Stimulated activated CD8-positive, alpha-beta memory T cell treated with anti-CD3 and anti-CD28 coated beads, Interleukin-4, amount 100 ng/mL, for 4 hours (primary cell): ENCODE measurements at places on chromosomes 4 and X.

DNA sequence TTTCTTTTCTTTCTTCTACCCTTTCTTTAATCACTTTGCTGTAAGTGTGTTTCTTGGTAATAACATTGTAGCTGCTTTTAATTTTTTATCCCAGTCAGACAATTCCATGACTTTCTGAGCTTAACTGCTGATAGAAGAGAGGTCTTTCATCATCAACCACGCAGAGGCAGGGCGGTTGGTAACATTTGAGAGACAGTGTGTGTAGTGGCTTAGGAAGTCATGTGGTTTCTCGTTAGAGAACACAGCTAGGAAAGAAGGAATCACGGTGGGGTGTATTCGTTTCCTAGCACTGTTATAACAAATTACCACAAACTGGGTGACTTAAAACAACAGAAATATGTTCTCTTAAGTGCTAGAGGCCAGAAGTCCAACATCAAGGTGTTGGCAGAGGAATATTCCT is 11.5 kb downstream of the PRPS2 start:
- DNase-seq: no peak

- no peak for DNase-seq
These were observed 10.0 kb downstream of the TMEM156 start for GRCh38 chr4:39022241-39022640.

DNA sequence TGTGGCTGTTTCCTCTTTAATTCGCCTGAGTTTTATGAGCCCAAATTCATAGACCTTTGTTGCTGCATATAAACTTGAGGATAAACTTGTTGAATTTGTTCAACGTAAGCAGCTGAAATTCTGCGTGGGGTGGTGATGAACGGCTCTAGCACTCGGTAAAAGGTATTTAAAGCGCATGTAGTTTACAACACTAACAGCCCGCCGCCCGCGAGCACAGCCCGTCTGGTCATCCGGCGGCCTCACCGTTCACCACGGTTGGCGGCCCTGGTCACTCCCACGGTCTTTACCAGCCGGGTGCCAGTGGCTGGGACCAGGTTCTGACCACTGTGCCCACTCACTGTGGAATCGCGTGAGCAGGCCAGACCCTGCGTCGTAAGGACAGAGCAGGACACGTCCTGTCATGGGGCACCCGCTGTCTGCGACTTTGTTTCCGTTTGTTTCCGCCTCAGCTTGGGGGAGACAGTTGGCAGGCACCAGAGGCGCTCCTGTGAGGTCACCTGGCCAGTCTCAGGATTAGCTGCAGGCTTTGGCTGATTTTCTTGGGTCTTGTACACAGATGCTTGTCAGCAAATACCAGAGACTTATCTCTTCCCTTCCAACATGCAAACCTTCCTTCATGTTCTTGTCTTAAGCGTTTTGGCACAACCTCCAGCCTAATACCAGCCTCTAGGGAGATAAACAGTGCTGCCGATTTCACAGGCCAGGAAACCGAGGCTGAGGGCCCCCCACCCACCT is 36.8 kb upstream of the SPON2 start:
- DNase-seq: no peak

GRCh38 chrX:2159393-2159792 is 341.4 kb downstream of the DHRSX start:
- DNase-seq: no peak

DNA sequence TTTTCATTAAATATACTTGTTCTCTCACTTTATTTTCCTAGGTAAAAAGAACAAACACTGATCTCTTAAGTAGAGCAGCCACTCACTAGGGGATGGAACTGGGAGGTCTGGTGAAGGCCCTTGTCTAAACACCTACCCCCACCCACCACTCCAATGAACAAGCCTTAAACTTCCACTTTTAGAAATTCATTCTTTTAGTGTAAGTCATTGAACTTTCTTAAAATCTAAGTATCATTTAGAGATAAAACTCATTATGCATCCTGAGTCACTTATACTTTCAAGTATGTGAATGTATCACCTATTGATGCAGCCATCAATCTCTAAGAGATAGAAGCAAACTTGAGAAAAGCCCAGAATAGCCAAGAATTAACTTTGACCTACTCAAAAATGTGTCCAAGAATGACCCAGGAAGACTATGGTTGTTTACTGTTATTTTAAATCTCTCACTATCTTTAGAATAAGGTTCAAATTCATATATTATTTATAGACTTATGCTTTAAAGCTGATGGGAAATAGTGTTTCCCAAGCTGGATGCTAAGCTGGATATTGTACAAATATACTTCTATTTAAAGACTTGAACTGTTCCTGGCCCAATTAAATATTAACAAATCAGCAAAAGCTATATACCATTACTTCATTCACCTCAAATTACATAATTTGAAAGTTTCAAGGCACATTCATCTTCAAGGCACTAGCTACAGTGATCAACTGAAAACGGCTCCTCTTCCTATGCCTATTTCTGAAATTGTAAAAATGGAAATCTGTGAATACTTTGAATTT is 49.5 kb downstream of the CAMK2D start:
- no peak for DNase-seq

DNA sequence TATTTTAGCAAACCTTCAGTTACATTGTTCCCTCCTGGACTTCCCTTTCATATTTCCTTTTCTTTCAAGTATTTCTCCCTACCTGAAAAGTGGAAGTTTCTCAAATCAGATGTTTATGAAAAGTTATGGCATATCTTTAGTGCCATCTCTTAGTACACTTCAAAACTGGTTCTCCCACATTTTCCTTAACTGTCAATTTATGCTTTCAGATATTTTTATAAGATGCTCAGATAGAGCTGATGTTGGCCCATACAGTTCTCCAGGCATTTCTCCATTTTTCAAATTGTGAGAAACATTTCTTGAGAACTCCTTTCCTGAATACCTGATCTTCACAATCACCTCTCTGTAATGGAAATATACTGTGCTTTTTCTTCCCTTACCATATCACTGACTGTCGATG is 32.5 kb upstream of the AP1AR start:
- DNase-seq: no peak

DNA sequence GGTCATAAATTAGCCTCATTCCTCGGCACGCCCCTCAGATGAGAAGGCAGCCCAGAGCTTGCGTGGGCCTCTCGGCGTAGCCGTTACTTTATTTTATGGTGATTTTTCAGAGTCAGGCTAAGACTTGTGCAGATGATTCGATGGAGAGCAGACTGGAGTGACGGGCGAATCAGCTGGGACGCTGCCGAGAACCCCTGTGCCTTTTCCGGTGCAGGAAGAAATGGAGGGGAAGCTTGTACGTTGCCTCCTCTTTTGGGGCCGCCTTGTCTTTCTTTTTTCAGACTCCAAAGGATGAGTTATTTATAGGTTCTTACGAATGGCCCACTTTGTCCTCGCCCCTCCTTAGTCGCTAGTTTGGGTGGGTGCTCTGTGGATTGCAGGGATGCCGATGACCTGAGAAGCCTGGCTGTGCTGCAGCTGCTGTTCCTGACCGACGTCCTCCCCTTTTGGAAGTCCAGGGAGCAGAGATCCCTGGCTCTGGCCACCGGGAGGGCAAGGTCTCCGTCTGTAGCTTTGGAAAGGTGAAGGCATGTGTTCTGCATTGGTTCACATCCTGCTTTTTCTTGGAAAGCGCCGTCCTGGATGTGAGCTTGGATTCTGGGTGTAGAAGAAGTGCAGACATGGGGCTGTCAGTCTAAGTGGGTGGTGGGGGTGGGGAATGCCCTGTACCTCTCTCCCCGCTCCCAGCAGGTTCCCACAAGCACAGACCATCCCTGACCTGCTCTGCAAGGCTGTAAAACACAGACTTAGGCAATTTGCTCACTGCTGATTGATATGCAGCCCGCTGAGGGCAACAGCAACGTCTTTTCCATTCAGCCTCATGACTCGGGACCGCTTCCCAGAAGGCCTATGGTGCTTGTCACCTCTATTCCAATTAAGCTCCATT is 9.3 kb downstream of the SORCS2 start:
- DNase-seq: no peak

- DNase-seq: no peak
These were observed 220.7 kb downstream of the CAMK2D start for GRCh38 chr4:113540859-113541258.

- no peak for DNase-seq
These were observed 480.1 kb downstream of the SPRY1 start for GRCh38 chr4:123876671-123877101.

GRCh38 chr4:178894126-178894525 is 1451.9 kb upstream of the AGA start:
- DNase-seq: no peak

DNA sequence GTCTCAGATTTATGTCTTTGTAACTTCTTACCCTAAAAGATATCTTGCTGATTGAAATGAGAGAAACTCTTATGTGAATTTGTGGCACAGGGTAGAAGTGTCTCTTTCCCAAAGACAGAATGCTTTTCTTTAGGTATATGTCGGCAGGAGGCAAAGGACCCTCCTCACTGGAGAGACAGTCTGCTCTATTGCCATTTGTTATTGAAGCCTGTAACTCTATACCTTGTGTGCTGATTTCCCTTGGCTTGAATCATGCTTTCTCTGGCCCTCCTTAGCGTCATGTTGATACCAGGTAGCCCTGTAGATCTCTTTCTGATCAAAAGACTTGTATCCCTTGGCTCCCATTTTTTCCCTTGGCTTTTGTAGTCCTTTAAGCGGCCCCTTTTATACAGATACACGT is 284.3 kb downstream of the CXXC4 start:
- no peak for DNase-seq

DNA sequence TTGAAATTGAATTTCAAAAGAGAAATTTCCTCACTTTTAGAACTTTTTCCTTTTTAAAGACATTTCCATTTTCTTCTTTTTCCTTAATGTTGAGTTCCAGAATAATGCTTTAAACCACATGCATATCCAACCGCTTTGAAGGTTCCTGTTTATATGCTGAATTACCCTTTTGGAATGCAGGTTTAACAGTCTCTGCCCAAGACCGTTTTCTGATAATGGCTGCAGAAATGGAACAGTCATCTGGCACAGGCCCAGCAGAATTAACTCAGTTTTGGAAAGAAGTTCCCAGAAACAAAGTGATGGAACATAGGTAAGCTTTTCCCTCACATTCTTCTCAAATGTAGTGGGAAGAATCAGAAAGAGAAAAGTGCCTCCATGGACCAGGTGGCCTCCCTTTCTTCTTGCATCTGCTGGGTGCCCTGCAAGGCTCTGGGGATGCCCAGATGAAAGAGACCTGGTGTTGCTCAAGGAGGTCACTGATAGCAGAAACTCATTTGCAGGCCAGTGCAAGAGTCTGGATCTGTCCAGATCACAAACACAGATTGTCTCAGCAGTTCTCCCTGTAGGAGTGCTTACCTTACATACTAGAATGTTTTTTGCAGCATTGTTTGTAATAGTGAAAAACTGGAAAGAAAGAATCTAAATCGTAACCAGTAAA is 42.9 kb downstream of the MOSPD2 start:
- DNase-seq: no peak

- no peak for DNase-seq
These were observed 639.7 kb downstream of the TRIML1 start for GRCh38 chr4:188778905-188779304.

DNA sequence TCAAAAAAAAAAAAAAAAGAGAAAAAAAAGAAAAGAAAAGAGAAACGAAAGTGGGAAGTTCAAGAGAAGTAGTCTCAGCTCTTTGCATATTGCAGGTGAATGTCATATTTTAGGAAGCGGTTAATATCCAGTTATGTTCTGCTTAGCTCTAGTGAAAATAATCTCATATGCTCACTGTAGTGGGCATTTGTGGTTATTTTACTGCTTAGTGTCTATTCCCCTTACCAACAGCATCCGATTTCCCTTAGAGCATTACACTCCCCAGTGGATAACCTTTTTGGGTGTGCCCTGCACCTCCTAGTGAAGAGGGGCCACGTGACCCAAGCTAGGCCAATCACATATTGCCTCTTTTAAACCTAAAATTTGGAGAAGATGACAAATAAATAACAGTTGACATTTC is 111.2 kb upstream of the ZNF827 start:
- DNase-seq: no peak

GRCh38 chr4:6112606-6113290 is 87.6 kb downstream of the JAKMIP1 start:
- no peak for DNase-seq

- DNase-seq: no peak
These were observed 442.2 kb downstream of the PABPC4L start for GRCh38 chr4:133759428-133759827.

DNA sequence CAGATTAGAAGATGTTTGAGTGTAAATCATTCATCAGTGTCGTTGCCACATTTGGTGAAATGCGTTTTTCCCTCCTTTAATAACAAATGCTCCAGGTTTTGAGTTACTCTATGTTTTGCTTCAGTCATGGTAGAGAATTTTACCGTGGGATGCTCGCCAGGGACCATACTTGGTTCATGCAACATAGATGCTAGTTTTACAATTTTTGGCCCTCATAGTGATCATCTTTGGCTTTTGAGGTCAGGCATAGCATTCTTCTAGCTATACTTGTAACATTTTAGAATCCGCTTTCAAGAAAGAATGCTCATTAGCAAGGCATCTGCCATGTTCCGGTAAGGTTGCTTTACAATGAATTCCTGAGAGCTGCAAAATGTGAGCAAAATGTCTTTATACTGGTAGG is 147.2 kb downstream of the SPCS3 start:
- no peak for DNase-seq

- DNase-seq: peak; percentile 8
These were observed 44.9 kb upstream of the PDLIM5 start for GRCh38 chr4:94406668-94407437.

DNA sequence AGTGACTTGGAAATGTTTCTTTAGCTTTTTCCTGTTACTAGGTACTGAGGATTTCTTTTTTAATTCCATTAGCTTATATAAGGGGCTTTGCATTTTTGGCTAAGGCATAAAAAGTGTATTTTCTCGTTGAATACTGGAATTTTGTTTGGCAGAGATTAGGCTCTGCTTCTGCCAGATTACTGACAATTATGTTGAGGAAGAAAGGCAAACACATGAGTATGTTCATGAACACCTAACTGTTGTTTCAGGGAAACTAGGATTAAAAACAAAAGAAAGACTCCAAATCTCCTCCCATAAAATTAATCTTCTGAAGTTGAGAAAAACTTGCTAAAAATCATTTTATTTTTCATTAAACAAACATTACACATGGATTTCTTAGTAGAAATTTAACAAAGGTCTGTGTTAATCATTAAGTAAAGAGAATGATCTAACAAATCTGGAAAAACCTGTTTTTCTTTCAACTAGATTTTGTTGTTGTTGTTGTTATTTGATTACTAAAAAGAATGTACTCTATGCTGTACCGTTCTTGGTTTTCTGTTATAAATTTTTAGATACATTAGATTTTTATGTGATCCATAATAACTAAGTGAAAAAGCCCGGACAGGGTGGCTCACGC is 43.3 kb upstream of the STAG2 start:
- no peak for DNase-seq

GRCh38 chr4:108168671-108169523 is at the start of gene LEF1:
Gene LEF1, minus strand, starts transcription at chr4:108168932. Its CDS starts 1,165 bp downstream, at chr4:108167767.
- DNase-seq: peak; percentile 43

GRCh38 chr4:176636292-176636691 is 156.4 kb downstream of the VEGFC start:
- DNase-seq: no peak

- no peak for DNase-seq
These were observed 40.5 kb downstream of the CEP44 start for GRCh38 chr4:174324236-174324635.

DNA sequence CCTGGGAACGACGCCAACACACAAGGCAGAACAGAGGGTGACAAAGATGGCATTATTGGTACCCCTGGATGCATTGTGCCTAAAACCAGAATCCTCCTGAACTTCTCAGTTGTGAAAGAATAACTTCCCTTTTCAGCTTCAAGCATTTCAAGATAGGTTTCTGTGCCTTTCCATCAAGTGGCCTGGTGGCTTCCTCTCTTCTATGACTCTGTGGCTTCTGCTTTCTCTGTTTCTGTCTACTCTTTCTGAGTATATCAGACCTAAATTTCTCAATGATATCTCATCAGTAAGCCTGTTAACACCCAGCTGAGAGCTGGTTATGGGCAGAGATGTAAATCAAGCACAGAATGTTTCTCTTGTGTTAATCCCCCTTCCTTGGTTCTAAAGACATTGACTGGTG is 21.4 kb upstream of the FAM9B start:
- no peak for DNase-seq
